Naive thymus-derived CD4-positive, alpha-beta T cell (primary cell): ENCODE measurements at places on chromosomes 4 and X. TPM values are rescaled to one million over a fixed set of nuclear protein-coding genes. Genes with fewer than 3 reads are reported as not detected.

TEX13B gene
- not detected for total RNA-seq

DNA sequence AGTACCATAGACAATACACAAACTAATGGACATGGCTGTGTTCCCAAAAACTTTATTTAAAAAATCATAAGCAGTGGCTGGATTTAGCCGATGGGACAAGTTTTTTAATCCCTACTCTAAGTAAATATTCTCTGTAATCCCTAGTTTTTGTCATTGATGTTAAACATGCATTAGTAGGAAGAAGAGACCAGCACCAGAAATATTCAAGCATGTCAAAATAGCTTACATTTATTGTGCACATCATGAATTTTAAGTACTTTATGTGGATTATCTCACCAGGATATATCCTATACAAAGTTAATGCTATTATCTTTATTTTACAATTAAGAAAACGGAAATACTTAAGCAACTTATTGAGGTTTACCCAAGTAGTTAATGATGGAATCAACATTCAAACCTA lies 46.0 kb downstream of the HSPA4L start:
- H3K36me3 ChIP-seq = no peaks in the 10 kb centered on the region
- H3K4me1 ChIP-seq = no peaks in the 10 kb centered on the region
- H3K4me3 ChIP-seq = no peak overlapping the region

- no peak overlapping the region for H3K4me3 ChIP-seq
- no peaks in the 10 kb centered on the region for H3K27me3 ChIP-seq
- H3K4me1 ChIP-seq = no peaks in the 10 kb centered on the region
Observed at GRCh38 chr4:112693507-112693906, 56.6 kb downstream of the LARP7 start.

GRCh38 chrX:118108304-118108703 lies 8.3 kb downstream of the KLHL13 start:
- H3K4me1 ChIP-seq = no peaks in the 10 kb centered on the region
- no peak for DNase-seq
- no peak overlapping the region for H3K27ac ChIP-seq
- H3K4me3 ChIP-seq = no peak overlapping the region
